ENCODE measurements at places on chromosomes 5 and 9.

DNA sequence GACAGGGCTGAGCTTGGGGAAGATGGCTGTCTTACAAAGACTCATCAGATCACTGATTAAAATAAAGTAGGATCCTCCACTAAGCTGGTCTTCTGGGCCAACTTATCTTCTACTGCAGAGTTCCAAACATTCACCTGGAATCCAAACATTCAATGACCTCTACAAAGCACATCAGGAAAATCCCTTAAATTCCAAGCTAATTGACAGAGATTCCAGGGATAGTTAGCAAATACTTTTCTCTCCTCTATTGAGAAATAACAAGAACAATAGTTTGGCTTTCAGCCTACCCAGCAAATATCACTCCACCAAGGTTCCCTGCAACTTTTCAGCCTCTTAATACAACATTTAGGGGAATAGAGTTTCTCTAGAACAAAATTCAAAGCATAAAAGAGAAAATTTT is 140.6 kb upstream of the LIFR start:
- DNase-seq: no peak

- DNase-seq: no peak
These were observed 124.2 kb downstream of the WNK2 start for GRCh38 chr9:93308158-93308602.

DNA sequence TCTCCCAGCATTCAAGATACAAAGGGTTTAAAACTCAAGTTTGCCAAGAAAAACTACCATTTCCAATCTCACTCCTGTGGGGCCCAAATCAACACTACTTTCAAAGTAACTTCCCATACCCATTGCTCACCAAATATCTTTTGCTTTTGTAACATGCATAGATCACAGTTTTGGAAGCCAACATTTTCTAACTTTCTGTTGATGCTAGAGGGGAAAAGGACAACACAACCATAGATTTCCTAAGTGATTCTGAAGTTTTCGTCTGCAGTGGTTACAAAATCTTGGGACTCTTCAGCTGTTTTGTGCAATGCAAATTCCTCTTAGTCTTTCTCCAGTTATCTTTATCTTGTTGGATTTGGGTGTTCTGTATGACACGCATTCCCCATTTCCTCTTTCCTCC is 94.1 kb upstream of the PAPPA start:
- no peak for DNase-seq

DNA sequence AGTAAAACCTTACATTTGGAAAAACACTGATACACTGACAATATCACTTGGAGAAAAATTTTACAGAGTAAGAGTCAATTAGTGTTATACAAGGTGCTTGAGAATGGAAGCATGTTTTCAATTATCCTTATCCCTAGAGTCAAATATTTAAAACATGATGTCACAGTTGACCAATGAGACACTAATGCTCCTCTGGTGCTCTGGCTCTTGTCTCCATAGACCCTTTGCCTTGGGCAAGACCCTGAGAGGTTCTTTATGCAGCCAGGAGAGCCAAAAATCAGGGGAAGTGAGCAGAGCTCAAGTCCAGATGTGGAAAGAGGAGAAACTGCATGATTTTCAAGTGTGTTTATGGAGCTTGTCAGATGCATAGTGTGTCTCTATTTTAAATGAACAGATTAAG is 153.9 kb downstream of the MARCHF11 start:
- DNase-seq: no peak

DNA sequence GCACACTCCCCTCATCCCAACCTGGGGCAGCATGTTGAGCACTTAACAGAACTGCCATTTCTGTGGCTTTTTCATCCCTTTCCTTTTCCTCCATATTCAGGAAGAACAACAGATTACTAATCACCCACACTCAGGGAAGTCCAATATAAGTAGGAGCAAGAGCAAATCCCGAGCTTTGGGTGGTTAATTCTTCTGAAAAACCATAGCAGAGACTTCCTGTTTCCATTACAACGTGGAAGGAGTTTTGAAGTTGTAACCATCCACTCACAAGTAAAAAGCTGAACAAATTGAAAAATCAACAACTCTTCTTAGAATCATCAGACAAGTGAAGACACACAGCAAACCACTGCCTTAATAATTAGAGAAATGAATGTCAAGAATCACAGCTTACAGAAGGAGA is 8.2 kb downstream of the CTSL start:
- DNase-seq: no peak

- DNase-seq: no peak
These were observed 9.8 kb upstream of the CPLX2 start for GRCh38 chr5:175861337-175862130.

- peak; percentile 66 for DNase-seq
These were observed 25.7 kb downstream of the DPYSL3 start for GRCh38 chr5:147483961-147484707.

DNA sequence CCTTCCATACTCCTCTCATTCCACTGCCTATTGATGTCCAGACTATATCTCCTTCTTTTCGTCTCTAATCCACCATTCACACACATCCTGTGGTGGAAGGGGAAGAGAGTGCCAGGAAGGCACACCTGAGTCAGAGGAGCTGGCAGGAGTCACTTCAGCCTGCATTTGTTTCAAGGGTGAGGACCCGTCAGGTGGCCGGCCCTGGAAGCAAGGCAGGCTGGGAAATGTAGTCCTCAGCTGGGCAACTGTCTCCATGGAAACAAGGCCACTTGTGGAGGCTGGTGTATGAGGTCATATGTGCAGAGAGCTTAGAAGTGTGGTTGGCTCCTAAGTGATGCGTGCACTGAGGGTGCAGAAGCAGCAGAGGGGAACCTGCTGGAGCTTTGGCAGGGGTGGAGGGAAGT is 278.4 kb downstream of the NSG2 start:
- peak; percentile 77 for DNase-seq

DNA sequence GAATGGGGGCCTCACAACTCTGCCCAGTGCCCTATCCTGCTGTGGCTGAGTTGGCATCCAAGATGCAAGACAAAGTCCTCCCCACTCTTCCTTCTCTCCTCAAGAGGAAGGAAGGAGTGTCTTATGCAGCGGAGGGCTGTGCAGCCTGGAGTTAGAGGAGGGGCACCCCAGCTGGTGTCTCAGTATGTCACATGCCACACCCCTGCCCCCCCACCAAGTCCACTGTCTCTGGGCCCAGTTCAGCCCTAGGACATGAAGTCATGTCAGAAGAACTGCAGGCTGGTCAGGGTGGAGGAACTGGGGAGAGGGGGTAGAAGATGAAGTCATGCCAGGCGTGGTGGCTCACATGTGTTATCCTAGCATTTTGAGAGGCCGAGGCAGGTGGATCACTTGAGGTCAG is 28.0 kb upstream of the SLC28A3 start:
- DNase-seq: no peak

- no peak for DNase-seq
These were observed 188.9 kb downstream of the TENT4A start for GRCh38 chr5:6902094-6902493.

DNA sequence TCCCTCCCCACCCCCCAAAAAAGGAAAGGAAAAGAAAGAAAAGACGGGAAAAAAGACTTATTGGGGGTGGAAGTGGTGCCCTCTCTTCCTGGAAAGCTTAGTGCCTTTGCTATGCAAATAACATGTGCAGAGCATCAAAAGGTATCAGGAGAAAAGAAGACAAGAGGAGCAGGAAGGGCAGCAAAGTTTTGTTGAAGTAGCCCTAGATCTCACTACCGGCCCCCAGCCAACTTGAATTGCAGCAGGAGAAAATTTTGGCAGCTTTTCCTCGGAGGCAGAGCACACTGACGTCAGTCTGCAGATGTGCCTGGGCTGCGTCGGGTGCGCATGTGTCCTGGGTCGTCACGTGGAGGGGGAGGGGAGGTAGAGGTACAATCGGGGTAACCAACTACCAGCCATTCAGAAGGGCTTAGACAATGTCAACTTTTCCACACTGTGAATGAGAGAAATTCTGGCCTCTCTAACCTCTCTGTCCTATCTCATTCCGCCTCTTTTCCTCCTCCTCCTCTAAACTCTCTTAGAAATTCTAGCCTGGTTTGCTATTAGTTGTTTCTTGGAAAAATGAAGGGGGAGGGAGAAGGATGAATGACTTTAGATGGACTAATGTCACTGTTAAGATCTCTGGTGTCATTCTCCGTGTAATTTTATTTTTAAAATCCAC is at the start of gene ADAMTS6:
Gene ADAMTS6, minus strand, starts transcription at position 286 of the 661 bp plus-strand sequence. CDS start 8,247 bp downstream, outside the sequence.
- DNase-seq: no peak

GRCh38 chr5:108560581-108560980 is 178.7 kb upstream of the FBXL17 start:
- DNase-seq: no peak

DNA sequence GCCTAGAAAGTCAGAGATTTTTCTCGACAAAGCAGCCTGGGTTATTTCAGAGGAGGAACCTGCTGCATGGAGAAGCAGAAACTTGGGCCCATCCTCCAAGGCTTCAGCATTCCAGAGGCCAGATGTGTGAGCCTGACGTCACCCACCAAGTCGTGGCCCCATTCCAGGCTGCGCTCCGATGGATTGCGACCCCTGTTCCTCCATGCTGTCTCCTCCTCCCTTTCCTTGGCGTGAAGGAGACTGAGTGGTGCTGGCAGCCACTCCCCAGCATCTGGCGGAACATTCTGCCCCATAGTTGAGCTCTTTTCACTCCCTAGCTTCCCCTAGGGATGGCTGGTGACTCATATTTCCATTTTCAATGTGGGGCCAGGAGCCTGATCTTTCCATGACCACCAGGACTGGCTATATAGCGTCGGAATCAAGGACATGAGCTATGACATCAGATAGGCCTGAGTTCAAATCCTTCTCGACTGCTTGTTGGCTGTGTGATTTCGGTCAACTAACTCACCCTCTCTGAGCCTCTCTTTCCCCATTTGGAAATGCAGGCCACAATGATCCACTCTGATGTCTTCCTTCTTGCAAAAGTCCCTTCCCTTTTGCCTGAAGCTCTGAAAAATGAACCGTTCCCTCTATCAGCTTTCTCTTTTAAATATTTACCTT is 24.5 kb upstream of the DUSP1 start:
- DNase-seq: no peak

DNA sequence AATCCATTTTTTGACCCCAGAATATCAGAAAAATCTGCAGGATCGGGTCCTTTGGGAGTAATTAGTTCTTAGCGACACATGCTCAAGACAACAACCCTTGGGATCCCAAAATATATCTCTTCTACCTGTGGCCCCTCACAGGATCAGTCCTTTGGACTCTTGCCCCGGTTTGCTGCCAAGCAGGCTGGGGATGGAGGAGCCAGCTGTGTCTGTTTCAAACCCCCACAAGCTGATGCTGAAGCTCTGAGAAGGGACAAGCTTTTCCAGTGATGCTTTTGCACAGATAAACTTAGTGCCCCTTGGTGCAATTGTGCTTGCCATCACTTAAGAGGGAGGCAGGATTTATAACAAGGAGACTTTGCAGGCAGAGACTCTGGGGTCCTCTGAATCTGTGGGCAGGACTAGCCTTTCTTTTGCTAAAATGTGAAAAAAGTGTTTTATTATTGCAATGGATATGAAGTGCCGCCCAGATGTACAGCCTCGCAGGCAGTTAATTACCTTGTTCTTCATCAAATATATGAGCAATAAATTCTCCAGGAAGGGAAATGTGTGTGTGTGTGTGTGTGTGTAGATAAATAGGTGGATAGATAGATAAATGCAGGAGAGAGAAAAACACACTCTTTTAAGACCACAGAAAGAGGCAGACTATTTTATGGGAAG is 9.6 kb upstream of the LHX2 start:
- no peak for DNase-seq

DNA sequence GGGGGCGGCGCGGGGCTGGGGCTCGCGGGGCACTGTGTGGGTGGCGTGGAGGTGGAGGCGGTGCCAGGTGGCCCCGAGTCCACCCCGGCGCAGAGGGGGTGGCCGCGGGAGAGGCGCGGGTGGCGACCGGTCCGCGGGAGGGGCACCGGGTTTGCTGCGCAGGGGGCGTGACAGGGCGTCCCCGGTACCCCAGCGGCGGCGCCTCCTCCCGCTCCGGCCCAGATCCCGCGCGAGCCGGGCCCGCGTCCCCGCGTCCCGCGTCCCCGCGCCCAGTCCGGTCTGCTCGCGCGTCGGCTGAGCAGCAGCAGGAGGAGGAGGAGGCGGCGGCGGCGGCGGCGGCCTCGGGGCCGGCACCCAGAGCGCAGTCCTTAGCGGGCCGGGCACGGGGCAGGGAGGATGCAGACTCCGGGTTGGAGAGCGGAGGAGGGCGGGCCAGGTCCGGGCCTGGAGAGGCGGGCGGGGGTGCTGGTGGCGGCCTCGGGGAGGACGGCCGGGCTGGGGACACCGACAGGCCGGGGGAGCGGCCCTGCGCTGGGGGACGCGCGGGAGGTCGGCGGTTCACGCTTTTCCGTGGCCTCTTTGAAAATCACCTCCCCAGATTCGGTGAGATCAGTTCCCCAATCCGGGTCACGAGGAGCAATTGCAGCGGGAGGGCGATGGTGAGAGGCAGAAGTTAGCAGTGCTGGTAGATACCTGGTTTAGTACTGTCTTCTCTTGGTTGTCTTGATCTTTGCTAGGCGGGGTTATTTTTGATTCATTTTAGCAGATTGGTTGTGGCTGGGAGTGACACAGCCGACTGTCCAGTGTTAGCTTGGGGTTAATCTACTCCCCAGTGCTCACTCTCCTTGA is 1.7 kb downstream of the TRIO start:
- DNase-seq: peak; percentile 57

DNA sequence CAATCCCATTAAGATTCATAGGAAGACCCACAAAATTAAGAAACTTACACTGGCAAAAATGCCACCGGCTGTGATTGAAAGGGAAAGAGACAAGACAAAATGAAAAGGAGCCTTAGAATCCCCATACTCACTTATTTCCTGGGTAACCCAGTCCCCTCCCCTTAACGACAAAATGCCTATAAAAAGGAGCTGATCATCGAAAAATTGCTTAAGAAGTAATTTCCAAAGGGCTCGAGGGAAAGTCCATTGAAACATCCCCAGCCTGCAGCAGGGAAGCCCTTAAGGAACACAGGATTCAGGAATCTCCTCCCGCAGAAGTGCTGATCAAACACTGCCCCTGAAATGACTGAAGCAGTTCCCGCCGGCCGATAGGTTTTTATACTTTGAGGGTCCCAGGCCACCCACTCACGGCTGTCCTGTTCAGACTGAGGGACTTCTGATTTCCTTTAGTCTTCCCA is 677 bp upstream of the ZNF79 start:
- DNase-seq: no peak

DNA sequence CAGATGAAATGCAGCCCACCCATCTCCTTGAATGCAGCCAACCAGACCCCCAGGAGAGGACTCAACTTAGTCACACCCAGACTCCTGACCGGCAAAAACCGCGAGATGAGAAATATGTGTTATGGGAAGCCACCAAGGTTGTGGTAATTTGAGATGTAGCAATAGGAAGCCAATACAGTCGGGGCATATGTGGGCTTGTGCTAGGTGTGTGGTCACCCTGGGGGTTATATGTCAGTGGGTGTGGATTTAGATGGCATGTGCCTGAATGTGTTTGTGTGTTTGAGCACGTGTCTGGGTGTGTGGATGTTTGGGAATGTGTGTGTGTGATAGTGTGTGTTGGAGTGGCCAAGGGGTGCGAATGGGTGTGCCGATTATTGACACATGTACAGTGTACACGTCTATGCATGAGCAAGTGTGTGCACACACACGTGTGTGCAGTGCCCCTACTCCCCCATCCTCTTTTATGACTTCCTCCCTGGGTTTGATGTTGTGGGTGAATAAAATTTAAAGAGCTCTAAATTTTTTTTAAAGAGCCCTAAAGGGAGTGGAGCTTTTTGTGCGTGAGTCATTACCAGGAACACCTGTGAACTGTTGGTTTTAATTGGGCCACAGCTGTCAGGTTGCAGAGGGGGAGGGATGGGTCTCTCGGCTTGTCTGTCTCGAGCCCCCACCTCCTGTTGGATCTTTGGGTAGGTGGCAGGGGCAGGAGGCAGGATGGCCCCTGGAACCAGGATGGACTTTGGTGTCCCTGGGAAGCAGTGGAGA is 86.8 kb downstream of the LHX2 start:
- no peak for DNase-seq
